Hepatocyte (in vitro differentiated cells): ENCODE measurements at places on chromosomes 16 and 17. TPM values are rescaled to one million over a fixed set of nuclear protein-coding genes. Genes with fewer than 3 reads are reported as not detected.

DNA sequence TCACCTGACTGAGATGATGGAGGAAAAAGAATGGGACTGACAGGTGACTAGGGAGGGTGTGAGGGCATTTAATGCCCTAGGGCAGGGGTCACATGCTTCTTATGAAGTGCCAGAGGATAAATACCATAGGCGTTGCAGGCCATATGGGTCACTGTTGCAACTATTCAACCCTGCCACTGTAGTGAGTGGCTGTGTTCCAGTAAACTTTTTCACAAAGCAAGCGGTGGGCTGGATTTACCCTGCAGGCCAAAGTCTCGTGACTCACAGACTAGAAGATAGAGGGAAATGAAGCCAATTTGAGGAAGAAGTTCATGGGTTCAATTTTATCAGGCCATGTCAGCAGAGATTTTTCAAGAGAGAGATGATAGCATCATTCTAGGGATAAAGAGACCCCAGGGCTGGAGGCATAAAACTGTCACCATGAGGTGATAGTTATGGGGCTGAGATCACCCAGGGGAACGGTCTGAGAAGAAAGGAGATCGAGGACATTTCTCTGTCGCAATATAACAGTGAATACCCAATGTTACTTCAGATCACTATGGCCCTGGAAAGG is 8.6 kb downstream of the ARHGAP17 start:
- peak; percentile 67 for DNase-seq

GRCh38 chr17:37406635-37407461 is at the start of the genes ACACA and TADA2A:
Gene ACACA, minus strand, starts transcription at chr17:37406836. Its CDS starts 537 bp downstream, at chr17:37406299.
Gene TADA2A, plus strand, starts transcription at chr17:37406886. Its CDS starts 4,480 bp downstream, at chr17:37411366.
- DNase-seq = peak; percentile 92

- DNase-seq = no peak
Measured at GRCh38 chr16:89458967-89459366, 31.4 kb downstream of the ANKRD11 start.

GRCh38 chr16:53662072-53662471 is 41.6 kb downstream of the RPGRIP1L start:
- DNase-seq = no peak

CTCF gene
- 35.5 and 36.8 TPM in 2 replicates for polyA plus RNA-seq
